ENCODE measurements at places on chromosomes 2 and 18.

GRCh38 chr18:64055019-64055418 lies 85.1 kb downstream of the SERPINB8 start:
- DNase-seq, result no peak

- DNase-seq, result no peak
These were observed 16.4 kb downstream of the SLC66A2 start for GRCh38 chr18:79935098-79935480.

DNA sequence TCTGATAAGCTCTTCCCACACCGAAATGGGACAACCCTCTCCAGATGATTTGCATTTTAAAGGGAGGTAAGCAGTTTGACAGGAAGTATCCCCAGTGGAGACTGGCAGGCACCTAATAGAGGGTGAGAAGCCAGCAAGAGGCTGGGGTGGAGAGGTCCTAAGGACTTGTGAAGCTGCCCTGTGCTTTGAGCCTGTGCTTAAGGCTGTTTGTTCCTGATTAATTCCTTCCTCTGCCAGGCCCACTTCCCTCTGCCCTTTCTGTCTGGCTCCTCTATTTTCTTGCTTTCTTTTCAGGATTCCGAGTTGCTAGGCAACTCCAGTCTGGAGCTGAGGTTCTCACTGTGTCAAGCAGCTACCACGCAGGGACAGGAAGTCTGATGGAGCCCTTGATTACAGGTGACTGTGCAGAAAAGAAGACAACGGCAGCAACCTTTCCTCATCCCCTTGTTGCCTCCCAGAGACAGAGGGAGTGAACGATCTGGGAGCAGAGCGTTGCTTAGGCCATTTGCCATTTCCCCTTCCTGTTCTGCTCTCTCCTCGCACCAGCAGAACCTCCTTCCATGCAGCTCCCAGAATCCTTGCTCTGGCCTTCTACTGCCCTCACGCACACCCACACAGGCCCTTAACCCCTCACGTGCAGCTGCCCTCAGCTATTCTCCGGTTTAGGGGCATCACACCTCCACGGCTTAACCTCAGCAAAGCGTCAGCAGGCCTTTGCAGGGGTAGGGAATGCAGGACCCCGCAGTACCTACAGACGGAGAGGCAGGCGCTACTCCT lies 103.6 kb upstream of the CELF4 start:
- no peak for DNase-seq

DNA sequence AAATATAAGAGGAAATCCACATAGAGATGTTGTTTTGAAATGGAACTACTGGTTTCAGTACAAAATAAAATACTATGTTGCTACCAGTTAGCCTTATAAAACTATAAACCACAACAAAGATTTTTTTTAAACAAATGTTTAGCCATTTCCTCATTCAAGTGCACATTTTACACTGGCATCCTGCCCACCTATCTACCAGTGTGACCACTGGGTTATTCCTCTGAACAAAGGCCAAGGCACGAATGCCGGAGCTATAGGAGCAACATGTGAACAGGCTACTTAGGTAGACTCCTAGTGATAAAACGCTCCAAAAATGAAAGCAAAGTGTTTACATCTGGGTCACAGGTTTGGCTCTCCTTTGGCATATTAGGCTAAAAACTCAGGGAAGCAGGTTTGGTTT lies 31.8 kb upstream of the SULT1C4 start:
- DNase-seq, result no peak

GRCh38 chr2:49162151-49162550 lies 7.8 kb upstream of the FSHR start:
- DNase-seq, result no peak

- no peak for DNase-seq
These were observed 173.7 kb downstream of the ACKR3 start for GRCh38 chr2:236743039-236743920.

Data from stimulated activated CD8-positive, alpha-beta memory T cell treated with anti-CD3 and anti-CD28 coated beads, Interleukin-2, amount 100 ng/mL, for 1 hour (primary cell).